ENCODE measurements at places on chromosomes 3 and 15.

DNA sequence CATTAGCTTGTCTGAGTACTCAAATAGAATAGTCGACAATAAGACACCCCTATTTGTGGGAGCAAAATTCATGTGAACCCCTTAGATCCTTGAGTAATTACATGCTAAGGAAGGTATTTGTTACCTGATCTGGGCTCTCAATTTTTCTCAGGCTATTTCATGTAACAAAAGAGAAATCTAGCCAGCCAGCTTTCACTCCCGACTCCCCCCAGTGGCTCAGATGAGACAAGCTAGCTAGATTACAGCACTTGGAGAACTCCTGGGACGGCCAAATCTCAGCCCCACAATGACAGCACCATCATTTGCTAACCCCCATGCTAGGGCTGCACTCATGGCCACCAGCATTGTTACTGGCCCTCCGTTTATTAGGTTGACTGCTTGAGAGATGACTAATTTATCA is 41.3 kb downstream of the GLDN start:
- peak; percentile 65 for DNase-seq

GRCh38 chr15:77839970-77840905 is 207.5 kb upstream of the LINGO1 start:
- DNase-seq, result no peak

DNA sequence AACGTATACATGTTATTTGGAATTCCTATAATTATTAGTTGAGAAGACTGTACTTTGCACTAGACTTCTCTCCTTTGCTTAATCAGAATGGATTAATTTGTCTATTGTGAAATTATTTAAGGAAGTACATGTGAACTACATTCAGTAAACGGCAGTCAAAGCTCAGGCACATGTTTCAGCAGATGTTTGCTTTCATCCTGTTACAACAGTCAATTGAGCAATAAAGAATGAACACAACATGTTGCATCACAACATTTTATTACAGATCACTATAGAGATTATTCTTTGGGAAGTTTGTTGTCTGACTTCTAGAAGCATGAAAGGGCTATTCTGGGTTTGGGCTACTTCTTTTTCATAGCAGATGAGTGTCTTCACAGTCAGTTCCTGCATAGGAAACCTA is 39.2 kb downstream of the RAB27A start:
- DNase-seq, result no peak

DNA sequence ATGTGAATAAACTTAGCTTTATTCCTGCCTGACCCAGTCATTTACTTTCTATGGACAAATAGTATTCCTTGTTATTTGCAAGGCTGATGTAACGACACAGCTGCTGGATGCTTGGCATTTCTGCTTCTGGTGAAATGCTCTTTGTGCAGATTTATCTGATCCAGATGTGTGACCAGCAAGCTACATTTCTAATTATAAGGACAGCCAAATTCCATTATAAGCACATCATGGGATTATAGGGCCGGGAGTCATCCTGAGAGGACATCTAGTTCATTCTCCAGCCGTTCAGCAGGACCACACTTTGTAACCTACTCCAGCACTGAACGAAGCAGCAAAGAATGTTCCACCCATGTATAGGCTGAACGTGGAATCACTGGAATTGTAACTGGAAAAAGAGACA is 42.9 kb downstream of the FNDC3B start:
- no peak for DNase-seq

GRCh38 chr3:126985132-126985985 is 2.4 kb downstream of the PLXNA1 start:
- no peak for DNase-seq

- DNase-seq, result no peak
Observed at GRCh38 chr3:13276438-13277195, 143.5 kb downstream of the NUP210 start.

DNA sequence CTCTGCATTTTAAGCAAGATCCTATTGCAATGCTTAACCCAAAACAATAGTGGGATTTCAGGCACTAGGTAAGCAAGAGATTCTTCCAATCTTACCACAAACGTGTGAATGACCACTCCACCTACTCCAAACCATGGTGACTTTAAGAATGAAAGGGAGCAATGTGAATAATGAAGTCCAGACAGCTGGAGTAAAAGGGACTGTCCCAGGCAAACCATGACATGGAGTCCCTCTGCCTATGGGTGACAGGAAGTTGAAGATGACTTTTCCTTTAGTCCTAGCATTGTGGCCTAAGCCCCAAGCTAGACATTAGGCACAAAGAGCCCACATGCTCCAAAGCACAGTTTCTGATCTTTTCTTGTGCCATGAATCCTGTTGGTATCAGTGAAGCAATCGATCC is 179.0 kb downstream of the SHQ1 start:
- DNase-seq, result no peak

GRCh38 chr3:45518376-45519135 is 76.0 kb upstream of the LIMD1 start:
- no peak for DNase-seq

DNA sequence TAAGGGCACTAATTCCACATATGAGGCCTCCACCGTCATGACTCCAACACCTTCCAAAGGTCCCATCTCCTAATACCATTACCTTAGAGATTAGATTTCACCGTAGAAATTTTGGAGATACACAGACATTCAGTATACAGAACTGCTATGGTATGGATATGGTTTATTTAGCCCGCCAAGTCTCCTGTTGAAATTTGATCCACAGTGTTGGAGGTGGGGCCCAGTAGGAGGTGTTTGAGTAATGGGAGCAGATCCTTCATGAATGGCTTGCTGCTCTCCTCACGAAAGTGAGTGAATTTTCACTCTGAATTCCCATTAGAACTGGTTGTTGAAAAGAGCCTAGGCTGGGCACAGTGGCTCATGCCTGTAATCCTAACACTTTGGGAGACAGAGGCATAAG is 7.4 kb downstream of the MKRN3 start:
- DNase-seq, result no peak

- peak; percentile 40 for DNase-seq
Observed at GRCh38 chr3:38582941-38583645, 66.4 kb downstream of the SCN5A start.

GRCh38 chr15:82312586-82313349 is 36.5 kb downstream of the GOLGA6L10 start:
- no peak for DNase-seq

- DNase-seq, result no peak
Observed at GRCh38 chr3:53545310-53545995, 51.0 kb downstream of the CACNA1D start.

GRCh38 chr3:52396011-52396906 is 48.6 kb downstream of the SEMA3G start:
- DNase-seq, result no peak

GRCh38 chr3:113629584-113630421 is 66.6 kb downstream of the USF3 start:
- no peak for DNase-seq

DNA sequence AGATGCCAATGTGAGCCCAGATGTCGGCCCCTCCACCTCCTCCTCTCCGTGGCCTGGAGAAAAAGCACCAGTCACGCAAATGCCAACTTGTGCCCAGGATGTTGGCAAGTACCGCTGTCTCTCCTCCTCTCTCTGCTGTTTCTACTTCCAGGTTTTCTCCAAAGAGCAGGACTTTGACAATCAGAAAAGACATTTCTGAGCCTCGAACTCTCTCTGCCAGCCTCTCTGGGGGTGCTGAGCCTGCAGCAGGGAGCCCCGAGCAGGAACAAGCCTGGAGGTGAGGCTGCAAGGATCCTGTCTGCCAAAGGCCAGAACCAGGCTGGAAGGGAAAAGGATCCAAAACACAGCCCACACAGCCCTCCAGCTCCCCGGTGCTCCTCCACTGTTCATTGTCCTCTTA is 89.7 kb downstream of the SEC22A start:
- DNase-seq, result no peak

DNA sequence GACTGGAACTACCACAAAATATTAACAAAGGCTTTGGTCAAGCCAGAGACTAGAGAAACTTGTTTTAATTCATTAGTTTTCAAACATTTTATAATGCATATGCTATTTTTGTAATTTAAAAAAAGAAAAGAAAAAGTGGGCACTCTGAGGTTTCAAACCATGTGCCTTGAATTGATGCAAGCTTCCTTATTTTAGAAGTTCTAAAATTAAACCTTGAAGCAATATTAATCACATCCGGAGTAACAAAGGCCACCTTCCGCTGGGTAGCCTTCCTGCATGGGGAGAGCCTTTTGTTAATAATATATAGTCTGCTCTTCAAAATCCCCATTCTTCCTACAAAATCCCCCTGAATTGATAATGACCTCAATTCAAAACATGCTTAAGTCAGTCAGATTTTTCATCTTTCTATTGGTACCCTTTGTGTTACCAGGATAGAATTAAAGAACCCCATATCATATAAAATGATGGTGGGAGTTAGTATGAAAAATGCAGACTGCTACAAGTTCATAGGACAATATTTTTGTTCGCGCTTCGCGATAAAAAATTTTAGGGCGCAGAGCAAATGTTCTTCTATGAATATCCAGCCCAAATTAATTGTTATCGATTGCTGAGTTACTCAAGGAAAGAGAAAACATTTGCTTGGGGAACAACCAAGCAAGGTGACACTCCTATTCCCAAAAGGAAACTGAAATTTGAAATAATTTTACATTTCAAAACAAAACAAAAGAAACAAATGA is 30.6 kb downstream of the LDHAL6B start:
- no peak for DNase-seq

- no peak for DNase-seq
Observed at GRCh38 chr3:8730656-8731055, 2.9 kb upstream of the CAV3 start.

GRCh38 chr3:115284980-115285379 is 137.9 kb upstream of the ZBTB20 start:
- no peak for DNase-seq

GRCh38 chr15:90654233-90655136 is 62.7 kb upstream of the BLM start:
- DNase-seq, result no peak

DNA sequence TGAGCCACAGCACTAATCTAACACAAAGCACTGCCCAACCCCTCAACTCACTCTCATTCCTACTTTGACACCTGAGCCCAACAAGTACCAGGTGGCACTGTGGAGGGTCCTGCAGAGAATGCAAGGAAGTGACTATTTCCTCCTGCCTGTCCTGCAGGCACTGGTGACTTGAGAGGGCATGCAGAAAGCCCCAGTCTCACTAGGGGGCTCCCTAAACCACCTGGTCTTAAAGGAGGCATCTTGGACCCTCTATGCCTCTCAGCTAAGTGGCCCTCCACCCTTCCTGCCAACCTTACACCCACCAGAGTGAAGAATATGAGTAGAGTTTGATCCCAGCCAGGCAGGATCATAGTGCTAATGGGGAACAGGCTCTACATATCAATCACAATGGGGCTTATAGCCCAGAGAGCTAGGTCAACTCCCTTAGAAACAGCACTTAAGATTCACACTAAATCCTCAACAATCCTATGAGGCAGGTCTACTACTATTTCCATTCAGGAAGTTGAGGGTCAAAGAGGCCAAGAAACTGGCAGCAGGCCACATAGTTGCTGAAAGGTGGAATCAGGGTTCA is 15.2 kb downstream of the TRAIP start:
- no peak for DNase-seq

DNA sequence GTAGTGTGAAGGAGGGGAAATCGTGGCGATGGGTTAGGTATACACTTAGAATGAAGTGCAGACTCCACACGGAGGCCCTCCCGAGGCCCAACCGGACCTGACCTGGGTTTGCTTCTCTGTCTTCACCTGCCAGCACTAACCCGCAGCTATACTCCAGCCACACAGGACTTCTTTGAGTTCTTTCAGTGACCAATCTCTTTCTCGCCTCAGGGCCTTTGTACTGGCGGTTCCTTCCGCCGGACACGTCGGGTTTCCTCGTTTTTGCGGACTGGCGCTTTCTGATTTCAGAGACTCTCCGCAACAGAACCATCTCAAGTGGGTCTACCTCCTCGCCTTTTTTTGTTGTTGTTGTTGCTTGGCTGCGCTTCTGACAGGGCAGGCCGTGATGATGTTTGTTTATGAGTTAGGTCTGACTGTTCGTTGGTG is at the start of gene NEIL1:
Gene NEIL1, plus strand, starts transcription at position 244 of the 426 bp plus-strand sequence. CDS start 1,867 bp downstream, outside the sequence.
- no peak for DNase-seq

DNA sequence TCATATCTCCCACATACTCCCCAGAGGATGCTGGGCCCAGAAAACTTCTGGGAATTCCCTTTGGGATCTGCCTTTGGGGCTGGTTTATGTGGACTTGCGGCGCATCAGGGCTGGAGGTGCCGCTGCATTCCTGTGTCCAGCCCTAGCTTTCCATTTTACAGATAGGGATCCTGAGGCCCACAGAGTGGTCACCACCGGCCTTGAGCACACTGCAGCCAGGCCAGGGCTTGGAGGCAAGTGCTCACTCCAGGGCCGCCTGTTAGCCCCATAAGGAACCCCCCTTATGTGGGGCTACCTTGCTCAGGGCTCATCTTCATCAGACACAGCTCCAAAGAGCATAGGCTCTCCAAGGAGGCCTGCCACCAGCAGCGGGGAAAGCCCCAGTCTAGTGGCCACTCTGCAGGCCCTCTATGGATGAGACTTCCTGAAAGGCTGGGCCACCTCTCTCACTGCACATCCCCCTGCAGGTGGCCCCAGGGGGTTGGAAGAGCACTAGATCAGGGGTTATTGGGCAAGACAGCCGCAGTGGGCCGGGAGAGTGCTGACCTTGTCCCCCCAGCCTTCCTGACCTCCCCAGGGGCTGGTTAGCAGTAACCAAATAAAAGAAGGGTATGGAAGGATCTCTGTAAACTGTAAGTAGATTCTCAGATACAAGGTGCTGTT is 9.2 kb upstream of the ATP2B2 start:
- DNase-seq, result no peak

- peak; percentile 66 for DNase-seq
Observed at GRCh38 chr15:90530250-90531051, 728 bp downstream of the CRTC3 start.

DNA sequence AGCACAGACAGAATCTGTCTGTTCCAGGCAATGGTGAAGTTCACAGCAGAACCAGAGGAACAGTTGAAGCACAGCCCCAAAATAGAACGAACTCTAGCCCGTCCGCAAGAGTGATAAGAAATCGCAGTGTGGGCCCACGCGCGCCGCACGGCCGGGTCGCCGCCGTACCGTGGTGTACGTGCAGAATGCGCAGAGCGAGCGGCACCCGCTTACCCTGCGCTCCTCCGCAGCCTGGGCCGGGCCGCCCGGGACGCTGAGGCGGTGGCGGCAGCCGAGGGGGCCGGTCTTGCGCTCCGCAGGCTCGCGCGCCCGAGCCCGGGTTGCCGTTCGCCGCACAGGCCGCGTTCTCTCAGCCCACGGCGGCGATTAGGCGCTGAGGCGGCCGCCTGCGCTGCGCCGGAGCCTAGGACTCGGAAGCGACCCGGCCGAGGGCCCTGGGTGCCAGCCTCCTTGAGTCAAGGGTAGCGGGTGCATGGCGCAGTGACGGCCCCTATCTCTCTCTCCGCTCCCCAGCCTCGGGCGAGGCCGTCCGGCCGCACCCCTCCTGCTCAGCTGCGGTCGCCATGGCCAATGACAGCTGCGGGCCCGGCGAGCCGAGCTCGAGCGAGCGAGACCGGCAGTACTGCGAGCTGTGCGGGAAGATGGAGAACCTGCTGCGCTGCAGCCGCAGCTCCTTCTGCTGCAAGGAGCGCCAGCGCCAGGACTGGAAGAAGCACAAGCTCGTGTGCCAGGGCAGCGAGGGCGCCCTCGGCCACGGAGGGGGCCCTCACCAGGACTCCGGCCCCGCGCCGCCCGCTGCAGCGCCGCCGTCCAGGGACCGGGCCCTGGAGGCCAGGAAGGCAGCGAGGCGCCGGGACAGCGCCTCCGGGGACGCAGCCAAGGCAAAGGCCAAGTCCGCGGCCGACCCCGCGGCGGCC is 20.5 kb downstream of the WDR73 start:
- DNase-seq, result peak; percentile 76

Data from ecto neural progenitor cell (in vitro differentiated cells).